GM18507 (cell line): ENCODE measurements at places on chromosomes 3 and 15.

DNA sequence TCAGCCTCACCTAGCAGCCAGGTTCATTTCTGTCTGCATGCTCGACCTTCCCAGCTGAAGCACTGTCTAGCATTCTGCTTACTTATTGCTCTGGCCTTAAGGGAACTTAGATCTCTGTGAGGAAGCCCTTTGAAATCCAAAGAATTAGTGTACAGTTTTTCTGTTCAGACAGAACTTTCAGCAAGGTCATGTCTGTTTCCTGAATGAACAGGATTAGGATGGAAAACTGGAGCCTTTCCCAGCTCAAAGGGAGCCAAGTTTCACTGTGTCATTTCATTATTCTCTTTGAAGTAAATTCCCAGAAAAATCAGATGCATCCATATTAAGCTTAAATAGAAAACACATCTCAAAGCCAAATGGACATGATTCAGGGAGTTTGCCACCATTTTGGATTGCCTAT, 457.3 kb upstream of the KCNMB2 start:
- DNase-seq = no peak

DNA sequence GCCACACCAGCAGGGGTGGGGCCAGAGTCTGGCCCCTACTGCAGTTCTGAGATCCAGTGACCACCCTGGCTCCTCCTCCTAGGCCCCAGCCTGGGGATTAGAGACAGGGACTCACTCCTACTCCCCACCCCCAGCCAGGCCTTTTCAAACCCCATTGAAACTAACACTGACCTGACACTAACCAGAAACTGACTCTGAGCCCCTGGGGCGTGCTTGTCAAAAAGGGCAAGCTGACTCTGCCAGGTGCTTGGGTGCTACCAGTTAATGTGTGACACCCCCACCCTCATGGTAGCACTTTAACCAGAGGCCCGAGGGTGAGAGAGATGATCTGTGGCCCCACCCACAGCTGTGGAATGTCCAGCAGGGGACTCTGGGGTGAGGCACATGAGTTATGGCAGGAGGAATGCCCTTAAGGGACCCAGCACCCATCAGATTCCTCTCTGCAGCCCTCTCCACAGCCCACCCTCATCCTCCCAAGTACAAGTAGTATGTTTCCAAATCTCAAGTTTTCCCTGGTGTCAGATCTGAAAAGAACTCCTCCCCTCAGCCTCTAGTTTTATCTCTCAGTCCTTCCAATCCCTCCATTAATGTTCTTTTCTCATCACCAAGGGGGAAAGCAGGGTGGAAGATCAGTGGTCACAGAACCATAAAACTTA, 1.4 kb downstream of the PTH1R start:
- no peak for DNase-seq

DNA sequence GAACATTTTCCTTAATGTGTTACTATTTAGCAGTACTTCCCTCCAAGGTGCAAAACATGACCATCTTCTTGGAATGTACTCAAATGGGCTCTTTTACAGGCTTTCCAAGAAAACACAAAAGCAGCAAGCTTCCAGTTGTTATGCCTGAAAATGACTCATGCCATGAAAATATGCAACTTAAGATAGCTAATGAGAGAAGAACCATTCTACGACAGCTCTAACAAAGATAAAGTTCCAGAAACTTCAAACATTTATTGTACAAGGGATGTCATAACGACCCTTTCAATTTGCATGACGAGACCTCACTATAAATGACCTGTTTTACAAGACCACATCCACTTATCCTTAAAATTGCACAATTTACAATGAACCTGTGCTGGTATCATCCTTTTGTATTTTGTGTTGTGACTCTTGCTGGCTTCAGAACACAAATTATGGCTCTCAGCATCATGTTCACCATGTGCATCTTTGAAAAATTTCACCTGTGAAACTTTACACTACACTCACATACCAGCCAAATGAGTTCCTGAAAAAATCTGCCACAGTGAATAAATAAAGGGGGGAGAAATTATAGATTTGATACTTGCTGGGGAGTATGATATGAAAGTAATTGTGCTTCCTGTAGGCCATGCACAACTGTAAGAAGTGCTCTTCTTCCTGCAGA, 433.7 kb downstream of the MAGI1 start:
- DNase-seq = no peak

- DNase-seq = no peak
These were observed 389 bp upstream of the CCNB2 start for GRCh38 chr15:59104602-59104911.

GRCh38 chr3:40309925-40310695, 603 bp downstream of the EIF1B start:
- DNase-seq = no peak

DNA sequence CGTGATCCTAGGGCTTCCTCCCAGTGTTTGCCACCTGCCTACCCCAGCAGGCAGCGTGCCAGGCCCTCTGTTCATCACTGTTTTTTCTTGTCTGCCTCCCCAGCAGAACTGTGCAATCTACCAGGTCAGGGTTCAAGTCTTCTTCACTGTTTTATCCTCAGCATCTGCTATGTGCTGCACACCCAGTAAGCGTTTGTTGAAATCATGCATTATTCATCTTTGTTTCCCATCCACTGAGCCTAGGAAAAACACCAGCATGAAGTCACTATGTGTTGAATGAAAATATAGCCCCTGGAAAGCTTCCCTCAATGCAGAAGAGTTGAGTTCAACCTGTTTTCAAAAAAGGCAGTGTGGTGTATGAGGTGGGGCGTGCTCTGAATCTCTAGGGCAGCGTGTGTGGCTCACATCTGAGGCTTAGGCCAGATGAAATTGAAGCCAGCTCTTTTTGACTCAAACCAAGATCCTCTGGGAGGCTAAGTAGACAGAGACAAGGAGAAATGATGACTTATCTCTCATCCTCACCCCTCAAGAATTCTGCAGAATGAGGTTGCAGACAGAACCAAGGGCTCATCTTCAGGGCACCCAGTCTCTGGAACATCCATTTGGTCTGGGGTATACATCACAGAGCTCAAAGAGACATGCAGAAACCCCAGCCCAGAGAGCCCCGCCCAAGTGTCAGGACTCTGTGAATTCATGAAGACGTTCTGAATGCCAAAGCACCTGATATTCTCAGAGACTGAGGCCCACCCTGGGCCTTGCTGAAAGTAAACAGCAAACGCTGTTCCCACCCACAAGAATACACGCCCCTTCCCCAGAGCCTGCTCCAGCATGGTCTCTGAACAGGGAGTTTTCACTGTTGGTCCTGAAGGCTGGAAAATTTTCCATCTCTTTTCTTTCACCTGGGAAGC, 5.7 kb upstream of the CAV3 start:
- DNase-seq = no peak
